ENCODE measurements at places on chromosomes 1 and 21.

GRCh38 chr21:45972353-45972715 is 9.2 kb upstream of the COL6A1 start:
- no peak for DNase-seq

DNA sequence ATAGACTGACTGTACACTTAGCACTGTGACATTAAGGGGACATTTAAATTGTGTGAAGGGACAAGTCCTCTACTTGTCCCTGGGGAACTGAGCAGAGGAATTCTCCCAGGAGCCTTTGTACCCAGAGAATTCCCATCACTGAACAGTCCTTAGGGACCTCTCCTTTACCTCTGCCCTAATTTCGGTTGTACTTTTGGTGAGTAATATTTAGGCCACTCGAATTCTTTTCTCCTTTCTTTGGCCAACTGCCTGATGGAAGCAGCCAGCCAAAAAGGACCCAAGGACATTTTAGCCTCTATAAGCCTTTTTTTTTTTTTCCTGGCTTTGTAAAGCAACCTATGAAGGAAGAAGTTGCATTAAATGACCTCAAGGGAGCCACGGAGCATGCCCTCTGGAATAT is 71.5 kb downstream of the NR5A2 start:
- DNase-seq = no peak

DNA sequence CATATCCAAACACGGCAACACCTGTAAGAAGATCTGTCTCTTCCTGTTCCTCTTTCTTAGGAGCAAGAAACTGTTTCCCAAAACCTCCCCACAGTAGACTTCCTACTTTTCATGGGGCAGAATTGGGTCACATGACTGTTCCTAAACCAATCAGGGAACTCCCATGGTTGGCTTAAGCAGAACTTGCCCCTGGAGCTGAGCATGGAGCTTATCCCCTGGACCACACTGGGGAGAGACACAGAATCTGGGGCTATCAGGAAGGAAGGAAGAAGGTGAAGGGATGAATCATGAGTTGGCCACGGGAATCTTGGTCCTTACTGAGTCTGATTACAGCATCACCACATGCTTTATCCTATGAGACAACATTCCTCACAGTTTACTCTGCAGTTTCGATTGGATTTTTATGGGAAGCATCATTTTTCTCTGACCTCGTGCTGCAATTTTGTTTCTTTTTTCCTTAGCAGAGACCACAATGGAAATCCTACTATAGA is 81.8 kb downstream of the CDC7 start:
- no peak for DNase-seq

- no peak for DNase-seq
These were observed 39.3 kb upstream of the EXOSC10 start for GRCh38 chr1:11138952-11139351.

- DNase-seq = no peak
These were observed 10.4 kb upstream of the PPT1 start for GRCh38 chr1:40107290-40107959.

GRCh38 chr1:159882527-159882862 is 17.5 kb downstream of the CFAP45 start:
- no peak for DNase-seq

GRCh38 chr1:52692697-52693096 is 5.5 kb downstream of the COA7 start:
- no peak for DNase-seq

DNA sequence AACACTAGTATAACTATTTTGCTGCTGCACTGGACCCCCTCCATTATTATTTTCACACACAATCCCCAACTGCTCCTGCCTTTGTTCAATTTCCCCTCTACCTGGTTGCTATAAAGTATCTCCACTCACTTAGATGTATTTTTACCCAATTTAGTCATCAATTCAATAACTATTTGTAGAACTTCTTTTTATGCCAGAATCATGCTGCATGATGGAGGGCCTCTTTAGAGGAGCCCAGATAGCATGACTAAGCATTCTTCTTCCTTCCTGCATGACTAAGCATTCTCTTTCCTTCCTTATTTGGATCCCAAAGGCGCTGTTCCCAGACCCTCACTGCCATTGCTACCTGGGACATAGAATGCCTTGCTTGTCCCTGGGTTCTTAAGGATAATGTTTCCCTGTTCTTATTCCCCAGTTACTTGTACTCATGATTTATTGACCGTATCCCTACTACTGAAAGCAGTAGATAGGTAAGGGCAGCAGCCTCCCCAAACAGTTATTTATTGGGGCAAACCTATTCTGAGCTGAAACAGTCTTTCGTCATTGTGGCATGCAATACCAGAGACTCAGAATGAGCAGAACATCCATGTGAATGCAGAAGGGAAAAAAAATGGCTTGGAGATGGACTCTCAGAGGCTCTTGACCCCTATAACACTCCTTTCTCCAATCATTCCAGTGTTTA is 89.3 kb upstream of the AKT3 start:
- no peak for DNase-seq

DNA sequence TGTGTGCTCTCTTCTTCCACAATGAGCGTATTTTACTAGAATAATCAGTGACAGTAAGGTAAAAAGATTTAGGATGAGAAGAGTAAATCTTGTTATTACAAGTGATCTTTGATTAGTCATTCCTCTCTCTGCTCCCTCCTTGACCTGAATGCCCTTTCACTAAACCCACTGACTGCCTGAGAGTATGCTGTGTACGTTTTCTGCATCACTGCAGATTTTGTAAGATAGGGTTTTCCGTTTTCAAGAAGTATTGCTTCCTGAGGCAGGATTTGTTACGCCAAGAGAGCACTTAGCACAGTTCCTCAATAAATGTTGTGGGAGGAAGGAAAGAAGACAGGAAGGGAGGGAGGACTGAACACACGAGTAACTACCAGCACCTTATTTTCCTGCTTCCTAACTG is 7.7 kb upstream of the LAMB3 start:
- no peak for DNase-seq

DNA sequence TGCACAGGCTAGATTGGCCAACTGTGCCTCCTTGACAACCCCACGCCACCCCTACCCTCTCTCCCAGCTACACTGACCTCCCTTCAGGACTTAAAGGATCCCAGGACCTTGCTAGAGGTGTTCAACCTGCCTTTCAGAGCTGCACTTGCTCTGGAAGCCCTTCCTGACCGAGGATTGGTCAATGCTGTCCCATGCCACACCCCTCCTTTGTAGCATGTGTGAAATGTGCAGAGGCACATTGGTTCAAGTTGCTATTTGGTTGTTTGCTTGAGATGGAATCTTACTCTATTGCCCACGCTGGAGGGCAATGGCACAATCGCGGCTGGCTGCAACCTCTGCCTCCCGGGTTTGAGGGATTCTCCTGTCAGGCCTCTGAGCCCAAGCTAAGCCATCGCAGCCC is 21.8 kb downstream of the ACTA1 start:
- DNase-seq = no peak

GRCh38 chr1:22618056-22618455 is 18.4 kb upstream of the C1QA start:
- no peak for DNase-seq

- no peak for DNase-seq
These were observed 29.5 kb downstream of the DLGAP3 start for GRCh38 chr1:34899906-34900305.

- no peak for DNase-seq
These were observed 1.2 kb downstream of the WNT4 start for GRCh38 chr1:22141554-22142314.

GRCh38 chr1:202593845-202594244 is 116.4 kb downstream of the SYT2 start:
- no peak for DNase-seq

GRCh38 chr1:218081358-218081757 is 203.7 kb upstream of the RRP15 start:
- no peak for DNase-seq

- no peak for DNase-seq
These were observed 499.0 kb downstream of the NUF2 start for GRCh38 chr1:163820766-163821165.

GRCh38 chr1:84889437-84889836 is 3.6 kb downstream of the LPAR3 start:
- no peak for DNase-seq

- no peak for DNase-seq
These were observed 101.2 kb upstream of the IRF2BP2 start for GRCh38 chr1:234710936-234711724.

GRCh38 chr1:205329719-205330118 is 8.2 kb upstream of the NUAK2 start:
- no peak for DNase-seq

DNA sequence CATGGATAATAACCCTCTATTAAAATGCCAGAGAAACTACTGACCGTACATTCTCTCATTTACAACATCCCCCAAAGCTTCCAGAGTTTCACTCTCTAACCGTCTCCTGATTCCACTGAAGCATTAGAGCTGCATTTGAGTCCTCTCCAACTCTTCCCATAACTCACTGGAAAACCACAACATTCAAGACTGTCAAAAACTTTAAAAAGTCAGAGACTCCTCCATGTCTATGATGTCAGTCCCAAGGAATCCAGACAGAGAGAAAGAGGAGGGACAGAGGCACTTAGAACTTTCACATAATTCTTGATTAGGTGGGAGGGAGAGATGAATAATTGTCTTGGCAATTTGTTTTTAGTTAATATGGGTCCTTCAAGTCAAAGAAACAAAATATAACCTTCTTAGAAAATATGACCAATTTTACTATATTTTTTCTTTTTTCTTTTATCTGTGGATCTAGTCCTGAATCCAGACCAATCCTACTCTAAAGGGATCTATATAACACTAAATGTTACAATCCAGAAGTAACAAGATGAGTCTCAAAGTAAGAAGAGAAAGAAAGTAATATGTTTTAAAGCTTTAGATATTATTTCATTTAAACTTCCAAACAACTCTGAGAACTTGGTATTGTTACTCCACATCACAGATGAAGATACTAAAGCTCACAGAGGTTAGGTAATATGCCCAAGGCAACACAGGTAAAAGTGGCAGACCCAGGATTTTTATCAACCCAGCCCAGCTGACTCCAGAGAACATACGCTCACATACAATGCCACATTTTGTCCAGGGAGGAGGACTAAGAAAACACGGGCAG is 23.8 kb downstream of the OTUD7B start:
- DNase-seq = no peak

DNA sequence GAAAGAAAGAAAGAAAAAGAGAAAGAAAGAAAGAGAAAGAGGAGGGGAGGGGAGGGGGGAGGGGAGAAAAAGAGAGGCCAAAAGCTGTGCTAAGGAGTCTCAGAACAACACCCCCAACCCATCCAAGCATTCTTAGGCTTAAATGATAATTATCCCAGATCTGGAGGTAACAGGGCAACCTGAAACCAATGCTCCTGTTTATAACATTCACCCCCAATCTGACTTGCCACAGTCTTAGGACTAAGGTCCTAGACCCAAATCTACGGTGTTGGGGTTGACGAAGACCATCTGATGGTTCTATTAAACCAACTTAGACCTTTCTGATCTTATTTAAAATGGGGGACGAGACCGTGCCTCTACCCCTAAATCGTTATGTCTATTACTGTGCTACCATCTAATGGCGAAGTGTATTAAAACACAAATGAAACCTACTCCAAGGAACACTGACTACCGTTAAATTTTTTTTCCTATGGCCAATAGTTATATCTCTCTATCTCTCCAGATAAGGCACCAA is 119.3 kb upstream of the CDC42BPA start:
- DNase-seq = no peak

DNA sequence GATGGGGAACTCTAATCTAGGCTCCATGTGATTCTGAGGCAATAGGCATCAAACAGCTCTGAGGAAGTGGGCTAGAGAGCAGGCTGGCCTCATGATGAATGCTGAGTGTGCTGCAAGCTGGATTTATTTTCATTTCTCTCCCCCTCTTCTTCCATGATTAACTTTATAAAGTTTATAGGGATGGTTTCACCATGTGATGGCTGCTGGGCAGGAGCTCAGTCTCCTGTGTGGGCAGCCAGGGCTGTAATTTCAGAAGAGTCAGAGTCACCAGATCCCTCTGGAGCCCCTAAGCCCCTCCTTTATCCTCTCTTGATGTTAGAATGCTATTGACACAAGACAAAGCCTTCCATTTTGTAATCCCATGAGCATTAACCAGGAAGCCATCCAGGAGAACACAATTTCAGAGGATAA is 143.6 kb downstream of the CNIH3 start:
- DNase-seq = no peak

GRCh38 chr1:165439330-165439729 is 5.6 kb downstream of the RXRG start:
- DNase-seq = no peak

GRCh38 chr1:227895828-227896685 is 51.7 kb downstream of the WNT9A start:
- no peak for DNase-seq

DNA sequence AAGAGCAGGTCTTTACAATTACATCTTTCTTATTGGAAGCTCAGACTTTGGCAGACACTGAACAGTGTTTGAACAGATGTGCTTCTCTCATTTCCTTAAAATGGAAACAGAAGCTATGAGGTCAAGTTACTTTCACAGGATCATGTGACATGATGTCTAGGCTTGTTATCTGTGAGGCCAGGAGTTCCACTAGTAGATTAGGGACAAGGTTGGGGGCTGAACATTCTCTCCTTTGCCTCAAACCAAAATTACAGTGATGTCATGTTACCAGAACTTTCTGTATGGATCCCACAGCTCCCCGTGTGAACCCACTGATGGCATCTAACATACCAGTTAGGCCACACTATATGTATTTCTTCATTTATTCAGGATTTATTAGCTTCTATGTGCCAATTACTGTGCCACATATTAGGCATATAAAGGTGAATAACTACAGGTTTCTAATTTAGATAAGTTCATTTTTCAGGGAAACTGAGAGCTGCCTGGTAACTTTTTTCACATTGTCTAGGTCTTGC is 6.0 kb downstream of the DYNLT5 start:
- no peak for DNase-seq

- DNase-seq = no peak
These were observed 447.6 kb upstream of the PRMT6 start for GRCh38 chr1:106608841-106609240.

DNA sequence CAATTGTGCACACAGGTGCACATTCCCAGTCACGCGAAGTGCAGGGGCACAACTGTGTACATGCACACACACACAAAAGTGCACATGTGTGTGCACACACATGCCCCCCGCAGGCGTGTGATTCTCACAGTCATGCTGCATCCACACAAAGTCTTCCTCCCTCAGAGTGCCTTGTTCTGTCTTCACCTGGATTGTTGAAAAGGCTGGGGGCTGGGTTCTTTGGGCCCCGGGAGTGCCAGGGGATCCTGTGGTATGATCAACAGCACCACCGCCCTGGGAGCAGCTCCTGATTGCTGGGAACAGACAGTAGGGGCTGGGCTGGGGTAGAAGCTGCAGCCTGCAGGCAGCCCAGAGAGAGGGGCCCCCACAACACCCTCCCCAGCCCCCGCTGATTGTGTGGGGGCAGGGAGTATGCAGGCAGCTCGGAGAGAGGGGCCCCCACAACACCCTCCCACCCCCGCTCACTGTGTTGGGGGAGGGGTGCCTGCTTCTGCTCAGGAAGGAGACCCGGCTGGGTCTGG is 3.4 kb downstream of the COL18A1 start:
- DNase-seq = no peak

- no peak for DNase-seq
These were observed 62.5 kb upstream of the CAPZB start for GRCh38 chr1:19547814-19548213.

DNA sequence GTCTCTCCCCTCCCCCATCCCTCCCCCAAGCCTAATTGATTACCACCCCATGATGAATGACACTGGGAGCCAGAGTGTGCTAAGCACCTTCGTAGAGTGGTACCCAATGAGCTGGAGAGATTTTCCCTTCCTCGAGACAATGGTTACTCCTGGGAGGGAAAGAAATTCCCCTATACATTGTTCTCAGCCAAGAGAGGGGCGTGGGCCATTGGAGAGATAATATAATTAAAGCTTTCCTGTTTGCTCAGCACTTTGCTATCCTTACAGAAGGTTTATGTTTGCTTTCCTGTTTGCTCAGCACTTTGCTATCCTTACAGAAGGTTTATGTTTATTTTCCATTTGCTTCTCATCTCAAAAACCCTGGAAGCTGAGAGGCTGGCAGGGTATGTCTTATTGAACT is 126.1 kb upstream of the KLHDC7A start:
- DNase-seq = no peak
